Left ventricle myocardium inferior (tissue), 1 donor: ENCODE measurements at places on chromosomes 7 and 10.

DNA sequence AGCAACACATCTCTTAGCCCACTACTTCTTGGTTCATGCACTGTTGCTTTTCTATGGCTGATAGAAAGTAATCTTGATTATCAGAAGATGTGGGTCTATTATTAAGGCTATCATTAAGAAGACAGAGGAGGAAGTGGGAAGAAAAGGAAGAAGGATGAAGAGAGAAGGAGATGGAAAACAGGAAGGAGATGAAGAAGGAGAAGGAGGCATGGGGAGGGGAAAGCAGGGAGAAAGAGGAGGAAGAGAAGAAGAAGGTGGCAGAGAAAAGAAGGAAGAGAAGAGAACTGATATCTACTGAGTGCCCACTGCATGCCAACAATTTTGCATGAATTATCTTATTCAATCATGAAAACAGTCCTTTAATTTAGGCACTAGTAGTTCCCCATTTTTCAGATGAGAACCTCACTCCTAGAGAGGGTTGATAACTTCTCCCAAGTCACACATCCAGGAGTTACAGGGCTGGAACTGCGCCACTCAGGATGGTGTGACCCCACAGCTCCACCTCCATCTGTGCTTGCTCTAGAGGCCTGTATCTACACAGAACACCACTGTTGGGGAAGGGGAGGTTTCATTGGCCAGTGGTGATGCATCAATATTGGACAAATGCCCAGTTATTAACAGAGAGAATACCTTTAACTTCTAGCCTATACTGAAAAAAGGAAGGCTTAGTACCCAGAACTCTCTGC lies 147.4 kb downstream of the CXCL12 start:
- H3K4me3 ChIP-seq, result no peak overlapping the region
- no peak for DNase-seq
- no peaks in the 10 kb centered on the region for H3K36me3 ChIP-seq

DNA sequence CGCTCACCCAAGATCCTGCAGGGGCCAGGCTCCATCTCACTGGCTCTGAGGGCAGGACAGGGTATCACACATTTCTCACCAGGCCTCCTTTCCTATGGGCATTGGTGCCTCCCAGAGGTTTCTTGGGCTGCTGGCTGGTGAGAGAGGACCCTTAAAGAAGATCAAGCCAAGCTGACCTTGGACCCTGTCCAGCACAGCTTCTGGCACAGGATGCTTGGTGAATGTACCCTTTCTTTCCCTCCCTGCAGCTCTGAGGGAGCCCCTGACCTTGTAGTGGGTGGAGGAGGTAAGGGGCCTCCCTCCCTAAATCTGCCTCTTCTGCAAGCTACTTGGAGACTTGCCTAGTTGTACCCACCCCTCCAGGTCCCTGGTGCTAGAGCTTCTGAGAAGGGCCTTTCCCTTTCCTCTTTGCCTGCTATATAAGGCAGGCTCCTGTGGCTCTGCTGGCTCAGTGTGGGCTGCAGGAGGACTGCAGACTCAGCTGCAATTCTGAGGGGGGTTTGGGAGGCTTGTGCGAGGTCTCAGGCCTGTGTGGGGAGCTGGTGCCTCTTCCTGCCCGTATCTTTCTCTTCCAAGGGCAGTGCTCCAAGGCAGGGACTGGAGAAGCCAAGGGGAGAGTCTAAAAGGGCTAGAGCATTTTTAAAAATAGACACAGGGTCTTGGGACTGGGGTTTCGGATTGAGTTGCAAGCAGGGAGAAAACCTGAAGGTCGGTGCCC lies 11.7 kb upstream of the TRIM8 start:
- peak overlapping the region; percentile 91 for H3K27ac ChIP-seq
- H3K36me3 ChIP-seq, result peaks cover 3% of the 10 kb centered on the region
- no peak for DNase-seq
- H3K4me1 ChIP-seq, result peaks cover 78% of the 10 kb centered on the region
- H3K4me3 ChIP-seq, result no peak overlapping the region

GRCh38 chr7:94530109-94530508 lies 20.5 kb downstream of the CASD1 start:
- no peak overlapping the region for H3K27ac ChIP-seq
- peaks cover 47% of the 10 kb centered on the region for H3K36me3 ChIP-seq
- H3K4me3 ChIP-seq, result no peak overlapping the region
- no peaks in the 10 kb centered on the region for H3K27me3 ChIP-seq
- H3K4me1 ChIP-seq, result no peaks in the 10 kb centered on the region

DNA sequence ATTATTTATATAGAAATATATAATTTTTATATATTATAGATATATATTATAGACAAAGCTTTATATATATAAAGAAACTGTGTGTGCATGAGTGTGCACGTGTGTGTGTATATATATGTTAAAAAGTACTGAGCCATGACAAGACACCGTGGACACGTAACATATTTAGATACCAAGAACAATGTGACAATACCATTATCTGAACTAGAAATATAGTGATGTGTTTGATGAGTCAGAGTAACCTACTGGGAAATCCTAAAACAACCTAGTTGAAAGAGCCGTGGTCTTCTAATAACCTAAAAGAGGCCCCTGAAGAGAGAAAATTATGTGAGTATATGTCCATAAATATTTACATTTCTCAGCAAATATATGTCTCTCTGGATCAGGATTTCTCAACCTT lies 50.7 kb upstream of the ITGB8 start:
- no peak overlapping the region for H3K27ac ChIP-seq
- no peak overlapping the region for H3K4me3 ChIP-seq
- H3K36me3 ChIP-seq, result no peaks in the 10 kb centered on the region
- no peak for DNase-seq
- no peaks in the 10 kb centered on the region for H3K27me3 ChIP-seq

GRCh38 chr10:97830064-97830463 lies 19.6 kb upstream of the GOLGA7B start:
- no peak overlapping the region for H3K27ac ChIP-seq
- DNase-seq, result no peak
- H3K36me3 ChIP-seq, result no peaks in the 10 kb centered on the region
- no peak overlapping the region for H3K4me3 ChIP-seq
- peaks cover 52% of the 10 kb centered on the region for H3K27me3 ChIP-seq
- no peaks in the 10 kb centered on the region for H3K4me1 ChIP-seq

DNA sequence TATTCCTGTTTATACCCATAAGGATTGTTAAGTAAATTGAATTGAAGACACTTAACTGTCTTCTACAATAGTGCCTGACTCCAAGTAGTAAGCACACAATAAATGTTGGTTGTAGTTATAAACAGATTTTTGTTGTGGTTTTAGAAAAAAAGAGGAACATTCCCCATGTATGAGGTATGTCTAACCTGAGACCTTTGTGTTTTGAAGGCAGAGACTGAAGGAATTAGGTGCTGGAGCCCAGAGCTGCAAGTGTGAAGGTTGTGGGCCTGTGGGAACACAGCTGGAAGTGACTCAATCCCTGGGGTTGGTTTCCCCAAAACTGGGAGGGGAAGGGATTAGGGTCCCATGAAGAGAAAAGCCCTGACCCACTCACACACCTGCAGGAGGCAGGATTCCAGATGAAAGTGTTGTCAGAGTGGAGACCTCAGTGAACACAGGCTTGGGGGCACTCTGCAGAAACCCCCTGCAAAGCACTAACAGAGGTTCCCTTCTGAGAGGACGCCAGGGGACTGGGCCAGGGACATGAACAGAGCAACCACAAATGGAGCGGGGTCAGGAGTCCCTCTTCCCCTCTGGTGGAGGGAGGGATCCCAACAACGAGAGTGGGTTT lies 265.1 kb upstream of the KLF14 start:
- no peak for DNase-seq
- H3K4me1 ChIP-seq, result peaks cover 73% of the 10 kb centered on the region
- peaks cover 11% of the 10 kb centered on the region for H3K36me3 ChIP-seq
- no peaks in the 10 kb centered on the region for H3K27me3 ChIP-seq
- no peak overlapping the region for H3K4me3 ChIP-seq
- H3K27ac ChIP-seq, result peak overlapping the region; percentile 26

- peak overlapping the region; percentile 85 for H3K27ac ChIP-seq
- no peaks in the 10 kb centered on the region for H3K27me3 ChIP-seq
- peak; percentile 36 for DNase-seq
Observed at GRCh38 chr10:96512524-96513304, 1.0 kb downstream of the TLL2 start.

DNA sequence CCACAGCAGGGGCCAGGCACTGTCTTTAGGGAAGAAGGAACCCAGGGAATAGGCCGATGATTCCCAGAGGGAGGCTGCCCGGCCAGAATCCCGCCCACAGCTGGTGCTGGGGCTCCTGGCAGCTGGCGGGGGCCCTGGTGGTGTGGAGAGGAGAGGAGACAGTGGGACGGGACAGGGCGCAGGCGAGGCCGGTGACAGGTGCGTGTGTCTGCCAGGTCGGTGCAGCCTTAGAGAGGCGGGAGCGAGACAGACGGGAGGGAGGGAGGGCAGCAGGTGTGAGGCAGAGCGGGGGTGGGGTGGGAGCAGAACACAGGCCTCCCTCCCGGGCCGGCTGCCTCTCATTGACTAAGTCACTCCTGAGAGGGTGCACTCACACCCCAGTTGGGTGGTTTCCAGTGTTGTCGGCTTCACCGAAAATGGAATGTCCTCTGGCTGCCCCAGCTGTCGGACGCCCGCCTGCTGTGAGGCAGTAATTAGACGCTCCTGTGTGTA lies 55.2 kb downstream of the ELFN1 start:
- H3K27me3 ChIP-seq, result peaks cover 6% of the 10 kb centered on the region
- H3K4me3 ChIP-seq, result peak overlapping the region; percentile 52
- peak overlapping the region; percentile 90 for H3K27ac ChIP-seq
- H3K4me1 ChIP-seq, result peaks cover 37% of the 10 kb centered on the region
- peaks cover 13% of the 10 kb centered on the region for H3K36me3 ChIP-seq
- DNase-seq, result peak; percentile 85

DNA sequence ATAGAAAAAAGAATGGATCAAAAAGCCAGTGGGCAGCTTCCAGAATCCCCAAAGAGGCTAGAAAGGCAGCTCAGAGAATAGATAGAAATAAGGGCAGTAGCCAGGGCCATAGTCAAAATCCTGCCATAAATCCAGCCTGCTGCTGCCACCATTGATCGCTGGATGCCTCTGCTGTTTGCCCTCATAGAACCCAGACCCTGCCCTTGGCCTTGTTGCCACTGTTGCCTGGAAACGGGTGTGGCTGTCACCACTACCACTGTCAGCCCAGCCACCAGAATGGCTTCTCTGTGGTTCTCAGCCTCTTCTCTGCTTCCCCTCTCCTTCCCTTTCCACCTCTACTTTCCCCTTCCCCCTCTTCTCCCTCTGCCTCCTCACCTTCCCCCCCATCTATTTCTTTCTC lies 57.8 kb downstream of the HHEX start:
- H3K27me3 ChIP-seq, result no peaks in the 10 kb centered on the region
- H3K4me3 ChIP-seq, result no peak overlapping the region
- no peaks in the 10 kb centered on the region for H3K36me3 ChIP-seq
- peaks cover 7% of the 10 kb centered on the region for H3K4me1 ChIP-seq
- DNase-seq, result no peak
- H3K27ac ChIP-seq, result no peak overlapping the region

- no peak overlapping the region for H3K4me3 ChIP-seq
- no peak for DNase-seq
- H3K36me3 ChIP-seq, result no peaks in the 10 kb centered on the region
- no peaks in the 10 kb centered on the region for H3K27me3 ChIP-seq
- peak overlapping the region; percentile 47 for H3K27ac ChIP-seq
- H3K4me1 ChIP-seq, result peaks cover 44% of the 10 kb centered on the region
Observed at GRCh38 chr7:90720984-90721760, 125.1 kb downstream of the CDK14 start.

DNA sequence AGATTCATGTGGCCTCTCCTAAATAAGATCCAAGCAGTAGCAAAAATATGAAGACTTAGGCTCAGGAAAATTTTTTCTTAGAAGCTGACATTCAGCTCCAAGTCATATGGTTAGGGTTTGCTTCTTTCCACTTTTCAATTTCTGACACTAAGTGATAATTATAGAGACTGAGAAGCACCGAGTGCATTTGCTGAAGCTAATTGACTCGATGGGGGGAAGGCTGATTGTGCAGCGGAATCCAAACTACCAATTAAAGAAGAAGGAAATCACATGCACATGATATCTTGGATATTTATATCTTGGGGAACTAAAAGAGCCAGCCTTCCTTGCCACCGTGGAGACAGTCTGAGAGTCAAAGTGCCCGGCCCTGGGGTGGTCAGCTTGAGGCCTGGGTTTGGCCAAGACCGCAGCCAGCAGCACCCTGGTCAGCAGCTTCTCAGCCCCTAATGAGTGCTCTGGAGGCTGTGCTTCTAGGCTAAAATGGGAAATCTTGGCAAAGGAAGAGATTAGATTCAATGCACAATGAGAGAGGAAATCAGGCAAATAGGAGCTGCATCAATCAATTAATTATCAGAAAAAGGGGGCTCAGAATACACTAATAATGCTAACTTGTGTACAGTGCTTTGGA lies 589.3 kb downstream of the NRG3 start:
- DNase-seq, result no peak
- H3K36me3 ChIP-seq, result no peaks in the 10 kb centered on the region
- H3K27me3 ChIP-seq, result no peaks in the 10 kb centered on the region

DNA sequence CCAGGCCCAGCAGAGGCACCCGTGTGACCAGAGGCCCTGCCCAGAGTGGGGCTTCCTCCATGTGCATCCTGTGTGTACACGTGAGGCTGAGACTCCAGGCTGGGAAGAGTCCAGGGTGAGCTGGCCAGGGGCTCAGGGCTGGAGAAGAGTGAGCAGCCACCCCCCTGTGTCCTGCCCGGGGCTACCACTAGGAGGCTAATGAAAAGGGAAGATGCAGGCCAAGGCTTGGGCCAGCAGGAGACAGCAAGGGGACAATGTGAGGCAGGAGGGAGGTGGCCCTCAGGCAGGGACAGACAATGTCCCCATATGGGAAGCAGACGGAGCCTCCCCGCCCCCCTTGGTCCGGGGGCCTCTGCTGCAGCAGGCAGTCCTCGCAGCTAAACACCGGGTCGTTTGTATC lies 102.0 kb downstream of the HIF1AN start:
- H3K27ac ChIP-seq, result no peak overlapping the region
- no peak for DNase-seq
- peaks cover 93% of the 10 kb centered on the region for H3K27me3 ChIP-seq

DNA sequence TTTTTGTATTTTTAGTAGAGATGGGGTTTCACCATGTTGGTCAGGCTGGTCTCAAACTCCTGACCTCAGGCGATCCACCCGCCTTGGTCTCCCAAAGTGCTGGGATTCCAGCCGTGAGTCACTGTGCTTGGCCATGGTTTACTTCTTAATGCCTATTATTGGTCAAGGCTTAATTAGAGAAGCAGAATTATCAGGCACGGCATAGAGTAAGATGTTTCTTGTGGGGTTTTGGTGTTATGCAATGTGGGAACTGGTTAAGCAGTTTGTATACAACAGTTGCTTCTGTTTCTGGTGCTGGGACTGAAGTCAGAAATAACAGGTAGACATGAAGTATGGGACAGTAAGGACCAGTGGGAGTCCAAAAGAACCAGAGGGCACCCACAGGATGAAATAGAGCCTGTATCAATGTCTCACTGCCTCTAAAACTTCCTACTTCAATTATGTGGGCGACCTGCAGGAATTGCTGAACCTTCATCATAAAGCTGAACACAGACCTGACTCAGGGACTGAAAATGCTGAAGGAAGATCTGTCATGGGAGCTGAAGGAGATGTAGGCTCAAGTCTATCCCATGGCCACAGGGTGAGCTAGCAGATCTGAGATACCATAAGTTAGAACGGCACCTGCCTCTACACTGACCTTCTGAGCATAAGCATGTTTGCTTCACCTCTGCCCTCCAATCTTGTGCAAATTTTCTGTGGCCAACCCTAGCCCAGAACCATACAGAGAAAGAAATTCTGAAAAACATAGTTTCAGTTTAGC lies 38.3 kb upstream of the VCL start:
- H3K27ac ChIP-seq, result no peak overlapping the region
- H3K4me1 ChIP-seq, result peaks cover 16% of the 10 kb centered on the region
- no peak overlapping the region for H3K4me3 ChIP-seq
- H3K36me3 ChIP-seq, result no peaks in the 10 kb centered on the region

GRCh38 chr10:107129000-107129399 lies 35.5 kb downstream of the SORCS1 start:
- no peaks in the 10 kb centered on the region for H3K4me1 ChIP-seq
- no peaks in the 10 kb centered on the region for H3K27me3 ChIP-seq
- no peak overlapping the region for H3K4me3 ChIP-seq
- no peaks in the 10 kb centered on the region for H3K36me3 ChIP-seq
- H3K27ac ChIP-seq, result no peak overlapping the region
